ENCODE measurements at places on chromosomes 3 and 15.

DNA sequence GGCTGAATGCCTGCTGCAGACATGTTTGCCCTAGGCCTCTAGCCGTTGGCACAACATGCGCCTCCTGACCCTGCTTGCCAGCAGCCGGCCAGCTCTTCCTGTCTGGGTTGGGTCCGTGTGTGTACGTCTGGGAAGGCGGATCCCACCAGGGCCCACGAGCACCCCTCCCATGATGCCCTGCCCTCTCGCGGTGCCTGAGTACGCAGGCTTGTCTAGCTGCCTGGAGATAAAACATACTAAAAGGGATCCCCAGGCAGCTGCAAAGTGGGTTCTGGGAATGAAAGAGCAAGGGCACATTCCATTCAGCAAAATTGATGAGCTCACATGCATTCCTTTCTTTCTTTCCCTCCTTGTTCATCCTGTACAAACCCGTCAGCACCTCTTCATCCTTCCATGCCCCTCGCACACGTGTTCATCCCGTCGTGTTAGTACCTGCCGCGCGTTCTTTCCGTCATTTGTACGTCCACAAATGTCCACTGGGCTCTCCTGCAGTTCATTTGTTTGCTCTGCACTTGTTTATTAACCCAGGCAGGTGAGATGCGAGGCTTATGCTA is 74.3 kb downstream of the FBLN2 start:
- DNase-seq, result no peak

- no peak for DNase-seq
Measured at GRCh38 chr3:77028005-77028404, 11.9 kb upstream of the ROBO2 start.

GRCh38 chr3:45529697-45530096 is 64.9 kb upstream of the LIMD1 start:
- no peak for DNase-seq

- peak; percentile 56 for DNase-seq
Measured at GRCh38 chr15:66774001-66774814, 72.2 kb downstream of the SMAD6 start.

- DNase-seq, result no peak
Measured at GRCh38 chr3:16589867-16590624, 15.2 kb downstream of the DAZL start.

DNA sequence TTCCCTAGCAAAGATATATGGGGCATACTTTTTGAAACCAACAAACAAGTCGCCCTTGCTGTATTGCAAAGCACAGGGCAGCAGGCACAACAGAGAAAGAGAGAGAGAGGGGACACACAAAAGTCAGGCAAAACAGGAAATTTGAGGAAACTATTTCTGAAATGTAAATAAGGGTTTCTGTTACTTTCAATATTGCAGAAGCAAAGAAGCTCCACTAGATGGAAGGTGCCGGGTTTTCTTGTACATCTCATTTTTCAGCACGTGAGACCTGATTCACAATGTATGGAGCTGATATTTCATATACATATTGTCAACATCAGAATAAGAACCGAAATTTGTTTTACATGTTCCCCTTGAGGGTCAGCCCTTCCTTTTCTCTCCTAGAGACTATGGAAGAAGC is 127.4 kb downstream of the FOXP1 start:
- DNase-seq, result no peak

DNA sequence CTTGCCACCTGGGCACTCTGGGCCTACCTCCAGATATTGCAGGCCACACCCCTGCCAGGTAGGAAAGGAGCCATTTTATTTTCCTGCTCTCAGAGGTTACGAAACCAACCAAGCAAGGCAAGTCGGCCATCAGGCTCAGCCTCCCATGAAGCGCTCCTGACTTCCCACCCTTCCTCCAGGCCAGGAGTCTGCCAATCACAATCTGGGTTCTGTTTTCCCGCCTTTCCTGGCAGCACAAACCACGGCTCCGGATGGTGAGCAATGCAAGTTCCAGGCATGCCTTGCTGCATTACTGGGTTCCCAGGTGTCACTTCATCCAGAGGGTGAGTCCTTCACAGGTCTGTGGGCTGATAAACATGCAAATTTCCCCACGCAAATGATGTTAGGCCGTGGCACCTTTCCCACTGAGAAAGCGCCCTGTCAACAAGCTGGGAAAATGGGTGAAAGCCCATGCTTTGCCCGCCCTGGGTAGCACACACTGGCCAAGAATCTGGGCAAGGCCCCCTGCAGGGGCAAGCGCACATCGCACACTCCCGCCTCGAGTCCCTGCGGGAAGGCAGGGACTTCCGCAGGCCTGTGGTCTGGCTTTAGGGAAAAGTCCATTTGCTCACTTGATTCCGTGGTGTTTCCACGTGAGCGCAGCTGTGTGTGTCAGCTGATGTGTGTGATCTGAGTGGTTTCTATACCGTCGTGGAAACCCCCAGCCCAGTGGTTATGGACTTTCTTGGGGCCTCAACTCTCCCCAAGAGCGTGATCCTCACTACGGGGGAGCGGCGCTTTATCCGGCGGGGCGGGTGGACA is 61.6 kb upstream of the RYK start:
- no peak for DNase-seq

DNA sequence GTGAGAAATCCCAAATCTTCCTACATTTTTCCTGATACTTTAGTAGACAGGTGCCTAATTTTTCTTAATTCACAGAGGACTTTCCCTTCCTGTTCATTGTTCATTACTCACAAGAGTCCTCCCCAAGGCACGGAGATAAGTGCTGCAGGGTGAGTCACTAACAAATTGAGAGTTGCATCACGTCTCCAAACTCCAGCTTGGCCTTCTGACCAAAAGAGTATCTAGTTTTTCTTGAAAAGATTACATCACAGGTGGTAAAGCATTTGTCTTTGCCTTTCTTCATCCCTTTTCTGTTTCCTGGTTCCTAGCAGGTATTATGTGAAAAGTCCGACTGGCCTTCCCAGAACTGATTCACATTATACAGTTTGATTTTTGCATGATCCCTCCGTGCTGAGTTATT is 24.9 kb upstream of the RASGRP1 start:
- no peak for DNase-seq

DNA sequence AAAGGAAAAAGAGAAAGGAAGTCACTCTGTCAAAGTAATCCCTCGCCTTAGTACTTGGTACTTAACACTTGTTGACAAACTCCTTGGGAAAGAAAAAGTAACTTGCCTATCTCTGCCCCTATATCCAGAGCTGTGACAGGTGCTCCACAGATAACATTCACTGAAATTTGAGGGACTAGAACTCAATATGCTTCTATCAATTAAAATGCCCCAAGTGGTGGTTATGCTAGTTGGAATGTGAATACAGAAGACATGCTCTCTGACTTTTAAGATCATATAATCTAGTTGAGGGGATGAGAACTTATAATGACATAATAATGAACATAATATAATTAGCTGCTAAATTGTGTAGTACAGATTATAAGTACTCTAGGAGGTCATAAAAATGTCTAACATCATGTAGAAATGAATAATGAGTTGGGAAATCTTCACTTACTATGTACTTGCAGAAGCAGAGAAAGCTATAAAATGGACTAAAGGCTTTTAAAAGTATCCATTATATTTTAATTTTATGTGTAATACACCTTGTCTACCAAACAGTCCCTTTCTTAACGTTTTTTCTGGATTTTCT is 153.1 kb upstream of the CCDC54 start:
- DNase-seq, result no peak

- DNase-seq, result no peak
Measured at GRCh38 chr3:143989461-143989860, 17.8 kb downstream of the DIPK2A start.

- DNase-seq, result no peak
Measured at GRCh38 chr3:194937882-194938321, 252.2 kb downstream of the FAM43A start.

DNA sequence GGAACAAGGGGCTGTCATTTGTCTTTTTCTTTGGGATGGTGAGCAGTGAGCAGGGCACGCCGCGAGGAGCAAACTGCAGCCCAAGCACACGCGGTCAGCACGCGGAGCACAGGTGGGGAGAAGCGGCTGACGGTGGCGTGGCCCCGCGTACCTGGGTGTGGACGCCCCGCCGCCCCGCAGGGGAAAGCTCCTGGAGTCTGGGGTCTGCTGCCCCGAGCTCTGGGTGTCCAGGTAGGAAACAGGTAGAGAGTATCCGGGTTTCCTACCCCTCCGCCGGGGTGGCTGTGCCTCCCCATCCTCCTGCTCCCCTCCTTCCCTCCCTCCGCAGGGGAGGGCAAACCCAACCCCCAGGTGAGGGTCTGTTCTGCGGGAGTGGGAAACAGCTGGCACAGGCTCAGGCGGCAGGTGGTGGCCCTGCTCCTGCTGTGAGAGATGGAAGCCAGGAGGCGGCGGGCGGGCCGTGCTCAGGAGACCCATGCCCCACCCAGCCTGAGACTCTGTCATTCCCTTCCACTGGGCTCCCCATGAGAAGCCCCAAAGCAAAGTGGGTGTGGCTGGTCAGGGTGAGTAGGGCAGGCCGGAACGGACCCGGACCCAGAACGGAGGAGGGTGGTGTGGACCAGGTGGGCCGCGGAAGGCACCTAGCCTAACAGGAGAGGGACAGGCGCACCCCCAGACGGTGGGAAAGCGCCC is 56.9 kb upstream of the CGNL1 start:
- DNase-seq, result no peak

- peak; percentile 49 for DNase-seq
Measured at GRCh38 chr15:91469632-91470567, 369.8 kb downstream of the SV2B start.

GRCh38 chr3:27573780-27574437 is 89.7 kb upstream of the SLC4A7 start:
- DNase-seq, result no peak

DNA sequence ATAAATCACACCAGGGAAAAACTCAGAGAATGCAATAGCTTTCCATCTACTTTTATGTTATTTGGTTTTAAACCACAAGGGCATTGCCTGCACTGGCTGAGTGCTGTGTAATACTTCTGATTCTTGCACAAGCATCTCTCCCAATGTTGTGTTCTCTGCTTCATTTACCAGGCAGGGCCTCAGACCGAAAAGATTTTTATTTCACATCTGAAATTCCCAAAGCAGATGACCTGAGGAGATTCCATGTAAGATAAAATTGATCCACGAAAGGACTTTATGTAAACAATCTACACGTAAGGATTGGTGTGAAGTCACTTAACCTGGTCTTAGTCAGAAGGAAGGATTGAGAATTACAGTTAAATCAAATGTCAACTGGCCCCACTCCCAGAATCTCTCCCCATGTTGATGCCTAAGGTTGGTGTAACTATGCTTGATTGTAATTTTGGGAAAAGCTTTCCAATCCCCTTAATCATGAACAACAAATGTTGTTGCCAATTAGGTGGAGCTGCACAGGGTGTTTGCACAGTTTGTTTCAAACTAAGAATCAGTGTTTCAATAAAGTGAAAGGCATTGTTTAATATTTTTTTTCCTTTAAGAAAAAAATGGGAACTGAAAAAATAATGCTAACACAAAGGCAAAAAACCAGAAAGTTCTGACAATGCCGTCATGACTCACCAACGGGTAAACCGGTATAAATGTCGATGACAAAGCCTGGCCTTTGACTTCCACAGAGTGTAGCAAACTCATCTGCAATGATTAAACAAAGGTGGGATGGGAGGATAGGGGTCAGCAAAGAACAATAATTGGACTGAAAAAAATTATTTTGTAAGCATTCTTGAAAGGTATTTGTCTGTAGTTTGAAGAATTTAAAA is 128.6 kb downstream of the DUT start:
- DNase-seq, result no peak

GRCh38 chr15:68794863-68795262 is 25.8 kb downstream of the ANP32A start:
- DNase-seq, result no peak

GRCh38 chr3:123054109-123054778 is 12.6 kb upstream of the PDIA5 start:
- DNase-seq, result no peak

DNA sequence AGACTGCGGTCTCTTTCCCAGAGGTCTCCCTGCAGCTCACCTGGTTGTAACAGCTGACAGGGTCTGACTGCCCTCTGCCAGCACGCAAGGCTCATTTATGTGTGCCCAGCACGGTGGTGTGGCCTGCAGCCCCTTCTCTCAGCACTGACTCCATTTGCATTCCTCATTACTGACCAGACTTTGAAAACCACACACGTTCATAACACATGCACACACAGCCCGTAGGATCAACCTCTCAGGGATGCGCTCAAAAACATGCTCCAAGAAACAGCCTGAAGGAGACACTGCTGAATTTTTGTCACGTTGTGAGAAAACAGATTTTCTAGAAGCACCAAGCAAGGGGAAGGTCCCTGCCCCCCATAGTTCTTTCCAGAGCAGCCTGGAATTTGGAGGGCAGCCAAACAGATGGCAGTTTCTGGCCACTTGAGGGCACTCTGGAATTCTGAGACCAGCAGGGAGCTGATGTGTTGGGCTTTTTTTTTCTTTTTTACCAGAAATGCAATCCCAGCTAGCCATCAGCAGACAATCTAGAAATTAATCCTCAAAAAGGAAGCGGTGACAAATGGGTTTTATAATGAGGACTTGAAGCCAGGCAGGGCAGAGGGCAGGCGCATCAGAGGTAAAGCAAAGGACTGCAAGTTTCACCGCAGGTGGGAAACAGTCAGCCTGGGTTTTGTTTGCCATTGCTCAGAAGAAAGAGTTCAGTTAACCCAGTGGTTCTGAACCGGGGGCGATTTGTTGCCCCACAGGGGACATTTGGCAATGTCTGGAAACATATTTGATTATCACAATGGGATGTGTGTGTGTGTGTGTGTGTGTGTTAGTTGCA is 170.5 kb upstream of the PROK2 start:
- no peak for DNase-seq

DNA sequence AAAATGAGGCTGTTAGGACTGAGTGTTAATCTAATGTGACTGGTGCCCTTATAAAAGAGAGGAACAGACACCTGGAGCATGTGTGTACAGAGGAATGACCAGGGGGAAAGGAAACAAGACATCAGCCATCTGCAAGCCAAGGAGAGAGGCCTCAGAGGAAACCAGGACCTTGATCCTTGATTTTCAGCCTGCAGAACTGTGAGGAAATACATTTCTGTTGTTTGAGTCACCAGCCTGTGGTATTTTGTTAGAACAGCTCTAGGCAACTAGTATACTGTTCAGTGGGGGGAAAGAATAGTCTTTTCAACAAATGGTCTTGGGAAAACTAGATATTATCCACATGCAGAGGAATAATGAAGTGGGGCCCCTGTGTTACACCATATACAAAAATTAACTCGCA is 80.6 kb downstream of the CCR1 start:
- no peak for DNase-seq

- DNase-seq, result no peak
Measured at GRCh38 chr3:58321791-58322190, 10.9 kb upstream of the PXK start.

GRCh38 chr15:40420071-40420713 is 14.6 kb downstream of the IVD start:
- DNase-seq, result no peak

DNA sequence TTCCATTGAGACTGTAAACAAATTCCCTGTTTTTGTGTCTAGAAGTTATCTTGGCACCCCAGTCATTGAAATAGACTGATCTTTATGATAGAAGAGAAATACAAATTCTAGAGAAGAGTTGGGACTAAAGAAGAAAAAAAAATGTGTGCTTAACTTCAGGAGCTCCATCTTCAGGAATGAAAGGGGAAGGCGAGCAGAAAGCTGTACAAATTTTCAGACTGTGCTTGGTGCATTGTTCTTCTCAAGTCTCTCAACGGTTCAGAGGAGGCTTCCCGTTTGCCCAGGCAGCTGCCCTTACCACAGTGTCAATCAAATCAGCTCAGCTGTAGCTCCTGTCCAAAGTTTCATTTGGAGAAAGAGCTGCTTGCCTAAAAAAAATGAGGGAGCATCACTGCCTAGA is 41.7 kb downstream of the OXSM start:
- no peak for DNase-seq
